CD4-positive, alpha-beta memory T cell (primary cell): ENCODE measurements at places on chromosomes 3 and 15. TPM values are rescaled to one million over a fixed set of nuclear protein-coding genes. Genes with fewer than 3 reads are reported as not detected.

DNA sequence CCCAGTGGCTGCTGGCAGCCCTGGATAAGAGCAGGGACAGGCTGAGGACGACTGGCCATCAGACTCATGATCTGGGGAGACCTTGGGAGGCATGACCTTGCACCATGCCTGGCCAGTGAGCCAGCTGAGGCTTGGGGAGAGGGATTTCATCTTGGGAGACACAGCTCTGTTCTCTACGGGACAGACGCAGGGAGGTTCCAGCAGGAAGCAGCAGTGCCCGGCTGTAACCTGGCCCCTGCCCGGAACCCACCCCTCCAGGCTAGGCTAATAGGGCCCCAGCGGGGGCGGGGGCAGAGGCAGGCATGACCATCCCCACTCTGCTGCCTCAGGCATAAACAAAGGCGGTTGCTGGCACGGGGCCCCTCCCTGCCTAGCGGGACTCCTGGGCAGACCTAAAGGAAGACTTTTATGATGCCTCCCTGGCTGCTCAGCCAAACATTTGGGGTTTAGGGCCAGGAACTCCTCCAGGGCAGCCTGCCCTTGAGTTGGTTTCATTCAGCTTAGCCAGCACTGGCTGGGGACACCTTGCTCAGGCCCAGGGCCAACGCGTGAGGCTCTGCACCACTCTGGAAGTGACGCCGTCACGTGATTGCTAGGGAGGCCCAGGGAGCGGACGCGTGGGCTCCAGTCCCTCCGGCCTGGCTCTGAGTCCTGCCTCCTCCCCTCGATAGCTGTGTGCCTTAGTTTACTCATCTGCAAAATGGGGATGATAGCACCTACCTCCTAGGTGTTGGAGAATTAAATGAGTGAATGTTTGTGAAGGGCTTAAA is 27.6 kb downstream of the HDAC11 start:
- H3K4me3 ChIP-seq = no peak overlapping the region
- H3K36me3 ChIP-seq = no peaks in the 10 kb centered on the region
- H3K4me1 ChIP-seq = no peaks in the 10 kb centered on the region
- H3K27me3 ChIP-seq = no peaks in the 10 kb centered on the region
- DNase-seq = no peak

- H3K27ac ChIP-seq = no peak overlapping the region
- H3K4me1 ChIP-seq = peaks cover 4% of the 10 kb centered on the region
- H3K27me3 ChIP-seq = no peaks in the 10 kb centered on the region
- peaks cover 65% of the 10 kb centered on the region for H3K36me3 ChIP-seq
These were observed 21.5 kb upstream of the C3orf62 start for GRCh38 chr3:49298511-49298910.

DNA sequence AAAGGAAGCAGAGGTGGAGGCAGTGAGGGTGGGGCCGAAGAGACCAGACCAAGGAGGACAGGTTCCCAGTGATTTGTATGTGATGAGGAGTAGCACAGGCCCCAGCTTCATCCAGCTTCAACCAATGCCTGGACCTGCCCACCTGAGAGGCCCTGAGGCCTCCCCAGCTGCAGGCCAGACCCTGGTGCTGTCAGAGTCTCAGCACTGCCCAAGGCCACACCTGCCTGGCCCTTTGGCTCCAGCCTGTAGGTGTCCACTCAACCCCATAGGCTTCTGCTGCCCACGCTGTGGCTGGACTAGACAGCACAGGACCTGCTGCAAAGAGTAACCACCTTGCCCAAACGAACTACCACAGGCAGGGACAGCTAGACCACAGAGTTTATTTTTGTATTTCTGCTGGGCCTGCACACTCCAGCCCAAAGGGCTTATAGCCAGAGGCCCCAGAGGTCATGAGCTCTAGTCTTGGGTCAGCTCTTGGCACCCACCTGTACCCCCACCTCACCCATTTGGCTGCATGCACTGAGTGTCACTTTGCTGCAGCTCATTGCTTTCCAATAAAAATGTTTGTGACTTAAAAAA is 81.9 kb upstream of the CDV3 start:
- peak overlapping the region; percentile 14 for H3K4me3 ChIP-seq
- H3K27me3 ChIP-seq = no peaks in the 10 kb centered on the region
- H3K36me3 ChIP-seq = no peaks in the 10 kb centered on the region
- peak overlapping the region; percentile 44 for H3K27ac ChIP-seq
- peaks cover 55% of the 10 kb centered on the region for H3K4me1 ChIP-seq

- no peaks in the 10 kb centered on the region for H3K27me3 ChIP-seq
- H3K36me3 ChIP-seq = no peaks in the 10 kb centered on the region
- H3K4me1 ChIP-seq = no peaks in the 10 kb centered on the region
- H3K4me3 ChIP-seq = no peak overlapping the region
These were observed 37.0 kb upstream of the GCSAM start for GRCh38 chr3:112170046-112170445.

DNA sequence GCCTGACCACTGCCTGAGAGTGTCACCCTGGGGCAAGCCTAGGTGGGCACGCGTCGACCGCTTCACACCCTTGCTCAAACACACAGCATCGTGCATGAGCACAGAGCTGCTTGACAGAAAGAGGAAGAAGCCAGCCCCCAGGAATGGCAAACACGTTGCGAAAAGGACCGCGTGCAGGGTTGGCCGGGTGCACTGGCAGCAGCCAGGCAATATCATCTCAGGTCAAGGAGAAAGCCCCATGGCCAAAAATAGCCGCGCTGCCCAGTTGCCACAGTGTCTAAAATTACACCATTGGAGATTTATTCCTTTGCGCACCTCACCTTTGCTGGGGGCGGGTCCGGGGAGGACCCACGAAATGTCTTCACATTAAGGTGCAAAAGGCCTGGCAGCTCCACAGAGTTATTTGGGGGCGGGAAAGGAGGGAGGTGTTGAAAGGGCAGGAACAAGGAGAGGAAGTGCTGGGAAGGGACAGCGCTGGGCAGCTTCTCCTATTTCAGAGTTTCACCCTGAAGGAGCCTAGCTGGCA is 44.7 kb upstream of the NR2F2 start:
- H3K4me1 ChIP-seq = no peaks in the 10 kb centered on the region
- H3K36me3 ChIP-seq = no peaks in the 10 kb centered on the region
- no peak overlapping the region for H3K4me3 ChIP-seq
- no peaks in the 10 kb centered on the region for H3K27me3 ChIP-seq
- no peak for DNase-seq
- H3K27ac ChIP-seq = no peak overlapping the region

DNA sequence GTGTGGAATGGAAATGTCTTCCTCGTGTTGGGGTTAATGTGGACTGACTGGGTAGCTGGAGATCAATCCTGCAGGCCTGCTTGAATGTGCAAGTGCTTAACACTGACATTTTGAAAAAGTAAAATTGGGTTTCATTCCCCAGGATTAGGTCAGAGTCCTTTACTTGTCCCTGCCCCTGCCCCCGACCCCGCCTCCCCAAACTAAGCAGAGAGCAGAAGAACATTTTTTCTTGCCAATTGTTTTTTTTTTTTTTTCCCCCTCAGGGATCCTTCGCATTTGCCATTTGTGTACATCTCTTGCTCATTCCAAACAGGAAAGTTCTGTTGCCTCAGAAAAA is 147.0 kb upstream of the NR2F2 start:
- no peak overlapping the region for H3K27ac ChIP-seq
- no peaks in the 10 kb centered on the region for H3K4me1 ChIP-seq

DNA sequence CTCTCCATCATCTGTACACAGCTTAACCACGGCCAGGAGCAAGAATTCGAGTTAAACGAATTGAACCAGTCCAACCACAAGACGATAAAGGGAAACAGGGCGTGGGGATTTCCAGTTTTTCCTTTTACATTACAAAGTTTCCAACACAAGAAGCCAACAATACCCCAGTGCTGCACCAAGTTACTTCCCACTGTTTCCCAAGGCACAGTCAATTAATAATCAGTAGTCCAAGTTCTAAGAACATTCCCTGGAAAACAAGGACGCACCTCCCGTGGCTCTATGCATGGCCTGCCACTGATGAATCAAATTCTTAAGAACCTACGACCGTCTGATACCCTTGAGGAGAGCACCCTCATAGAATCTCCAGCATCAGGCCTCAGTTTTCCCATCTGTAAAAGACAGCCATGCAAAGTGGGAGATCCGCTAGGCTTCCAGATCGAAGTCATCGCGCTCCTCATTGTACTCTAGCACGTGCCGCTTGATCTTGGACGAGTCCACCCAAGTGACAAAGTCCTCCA is 774 bp downstream of the IMP3 start:
- no peaks in the 10 kb centered on the region for H3K36me3 ChIP-seq
- no peaks in the 10 kb centered on the region for H3K27me3 ChIP-seq
- DNase-seq = no peak
- H3K27ac ChIP-seq = peak overlapping the region; percentile 81
- H3K4me1 ChIP-seq = peaks cover 40% of the 10 kb centered on the region

DNA sequence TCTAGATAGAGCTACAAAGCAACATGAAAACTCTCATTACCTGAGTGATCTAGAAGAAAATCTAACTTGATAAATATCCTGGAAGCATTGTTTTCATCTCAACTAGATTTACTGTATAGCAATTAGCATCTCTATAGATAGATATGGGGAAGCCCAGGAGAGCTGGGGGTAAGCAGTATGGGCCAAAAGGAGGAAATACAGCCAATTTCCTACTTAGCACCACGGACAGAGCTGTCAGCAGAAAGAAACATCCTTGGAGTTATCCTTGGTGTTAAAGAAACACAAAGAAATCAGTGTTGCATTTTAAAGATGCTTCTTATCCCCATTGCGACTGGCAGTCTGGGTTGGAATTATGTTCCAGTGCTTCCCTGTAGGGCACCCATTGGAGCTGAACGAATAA is 126.2 kb downstream of the TIGIT start:
- no peak overlapping the region for H3K27ac ChIP-seq
- no peak for DNase-seq
- no peaks in the 10 kb centered on the region for H3K36me3 ChIP-seq
- peaks cover 3% of the 10 kb centered on the region for H3K4me1 ChIP-seq

DNA sequence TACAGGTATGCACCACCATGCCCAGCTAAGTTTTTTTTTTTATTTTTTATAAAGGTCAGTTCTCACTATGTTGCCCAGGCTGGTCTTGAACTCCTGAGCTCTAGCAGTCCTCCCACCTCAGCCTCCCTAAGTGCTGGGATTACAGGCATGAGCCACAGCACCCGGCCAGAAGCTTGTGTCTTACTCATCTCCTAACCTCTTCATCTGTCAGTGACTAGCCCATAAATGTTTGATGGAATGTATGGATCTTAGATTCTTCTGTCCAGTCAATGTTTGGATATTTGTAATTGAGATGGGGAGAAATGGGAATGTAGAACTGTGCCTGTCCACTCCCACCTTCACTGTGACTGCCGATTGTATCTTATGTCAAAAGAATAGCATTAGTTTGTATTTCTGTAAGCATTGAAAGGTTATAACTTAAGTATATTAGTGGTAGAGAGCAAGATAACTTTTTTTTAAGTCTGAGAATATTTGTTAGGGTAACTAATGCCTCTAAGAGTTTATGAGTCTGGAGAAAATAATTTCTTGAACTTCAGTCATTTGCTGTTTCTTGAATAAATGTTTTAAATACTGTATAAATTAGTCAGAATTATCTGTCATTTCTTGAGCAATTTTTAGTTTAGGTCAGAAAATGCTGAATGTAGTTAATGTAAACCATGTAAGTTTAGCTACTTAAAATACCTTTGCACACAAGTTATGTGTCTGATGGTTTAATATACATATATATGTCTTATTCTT is 215.3 kb upstream of the CGNL1 start:
- H3K27ac ChIP-seq = no peak overlapping the region
- DNase-seq = no peak
- no peak overlapping the region for H3K4me3 ChIP-seq
- no peaks in the 10 kb centered on the region for H3K27me3 ChIP-seq
- H3K4me1 ChIP-seq = no peaks in the 10 kb centered on the region
- no peaks in the 10 kb centered on the region for H3K36me3 ChIP-seq

GRCh38 chr3:1216856-1217255 is 124.0 kb downstream of the CNTN6 start:
- no peaks in the 10 kb centered on the region for H3K4me1 ChIP-seq
- DNase-seq = no peak
- no peak overlapping the region for H3K27ac ChIP-seq
- H3K27me3 ChIP-seq = no peaks in the 10 kb centered on the region
- no peaks in the 10 kb centered on the region for H3K36me3 ChIP-seq
- H3K4me3 ChIP-seq = no peak overlapping the region

DNA sequence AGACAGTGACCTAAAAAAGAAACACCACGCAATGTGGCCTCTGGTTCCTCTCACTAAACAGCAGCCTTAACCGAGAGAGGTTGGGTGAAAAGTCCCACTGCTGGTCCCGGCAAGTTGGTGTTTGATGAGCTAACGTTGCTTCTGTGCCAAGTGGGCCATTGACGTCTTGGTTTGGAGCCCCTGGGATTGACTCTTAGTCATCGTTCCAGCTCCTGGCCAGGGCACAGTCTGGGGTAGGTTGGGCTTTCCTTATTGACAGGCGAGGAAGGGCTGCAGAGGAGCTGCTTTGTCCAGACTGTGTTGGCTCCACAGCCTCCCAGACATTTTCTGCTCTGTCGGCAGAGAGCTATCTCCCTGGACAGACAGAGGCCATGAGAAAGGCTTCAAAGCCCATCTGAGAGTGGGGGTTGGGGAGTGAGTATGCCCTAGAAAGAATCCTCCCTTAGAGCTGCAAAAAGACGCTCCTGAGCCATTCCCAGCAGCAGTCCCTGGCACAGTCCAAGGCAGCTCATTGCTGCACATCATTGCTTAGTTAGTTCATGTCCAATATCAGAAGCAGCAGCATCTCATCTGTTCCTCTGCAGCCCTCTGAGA is 28.6 kb upstream of the C3orf80 start:
- H3K27ac ChIP-seq = no peak overlapping the region
- H3K36me3 ChIP-seq = no peaks in the 10 kb centered on the region
- no peak overlapping the region for H3K4me3 ChIP-seq
- H3K4me1 ChIP-seq = no peaks in the 10 kb centered on the region

- no peaks in the 10 kb centered on the region for H3K36me3 ChIP-seq
- DNase-seq = no peak
- H3K4me3 ChIP-seq = no peak overlapping the region
- H3K4me1 ChIP-seq = no peaks in the 10 kb centered on the region
- no peaks in the 10 kb centered on the region for H3K27me3 ChIP-seq
These were observed 214.7 kb downstream of the ATP8B4 start for GRCh38 chr15:49904296-49904695.

DNA sequence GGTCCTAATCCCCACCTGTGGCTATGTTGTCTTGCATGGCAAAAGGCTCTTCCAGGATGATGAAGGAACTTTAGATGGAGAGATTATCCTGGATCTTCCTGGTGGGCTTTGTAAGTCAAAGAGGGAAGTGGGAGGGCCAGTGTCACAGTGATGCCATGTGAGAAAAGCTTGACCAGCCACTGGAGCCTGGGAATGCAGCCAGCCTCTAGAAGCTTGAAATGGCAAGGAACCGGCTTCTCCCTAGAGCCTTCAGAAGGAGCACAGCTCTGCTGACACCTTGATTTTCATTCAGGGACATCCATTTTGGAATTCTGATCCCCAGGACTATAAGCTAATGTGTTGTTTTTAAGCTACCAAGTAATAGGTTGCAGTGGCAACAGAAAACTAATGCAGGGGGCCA is 58.3 kb downstream of the CLEC3B start:
- DNase-seq = no peak
- no peak overlapping the region for H3K4me3 ChIP-seq
- no peaks in the 10 kb centered on the region for H3K4me1 ChIP-seq
- no peak overlapping the region for H3K27ac ChIP-seq

TMEM212 gene
- not detected for total RNA-seq

USF3 gene
- 23.3 TPM for total RNA-seq

RNU6-1 gene
- total RNA-seq = not detected

WDR49 gene
- 0.53 TPM for total RNA-seq

PLSCR2 gene
- total RNA-seq = 0.76 TPM

FOXB1 gene
- total RNA-seq = 0.14 TPM

ZSCAN2 gene
- total RNA-seq = 14.1 TPM

PPARG gene
- total RNA-seq = 0.83 TPM

CD200R1 gene
- 29.2 TPM for total RNA-seq

ZIC1 gene
- not detected for total RNA-seq

CAND2 gene
- total RNA-seq = 1.9 TPM
